ENCODE measurements at places on chromosomes 1 and 21. TPM values are rescaled to one million over a fixed set of nuclear protein-coding genes. Genes with fewer than 3 reads are reported as not detected.

Gene LCE3E
- not detected for total RNA-seq

Gene AMY1A
- total RNA-seq = not detected

Gene SH2D2A
- total RNA-seq = not detected

Gene TAGLN2
- total RNA-seq = 16.9 TPM

Gene RTCA
- 45.7 TPM for total RNA-seq

Gene OR2M3
- 0.63 TPM for total RNA-seq

Gene TMPRSS3
- not detected for total RNA-seq

Gene DDR2
- 8.5 TPM for total RNA-seq

Gene PLA2G4A
- total RNA-seq = 0.94 TPM

Gene ACTA1
- total RNA-seq = 1.6 TPM

Gene TFF2
- total RNA-seq = not detected

Gene HSD3B2
- not detected for total RNA-seq

Gene CACNA1S
- total RNA-seq = not detected

Gene GJA4
- total RNA-seq = 1.6 TPM

Data from parietal lobe (tissue), 2 donors.